Prostate gland (tissue), 2 donors: ENCODE measurements at places on chromosomes 13 and 19. TPM values are rescaled to one million over a fixed set of nuclear protein-coding genes. Genes with fewer than 3 reads are reported as not detected.

- no peak overlapping the region for H3K4me3 ChIP-seq
- DNase-seq = no peak
- H3K36me3 ChIP-seq = no peaks in the 10 kb centered on the region
- no peaks in the 10 kb centered on the region for H3K4me1 ChIP-seq
Measured at GRCh38 chr13:91358387-91358782, 10.9 kb downstream of the MIR17HG start.

DNA sequence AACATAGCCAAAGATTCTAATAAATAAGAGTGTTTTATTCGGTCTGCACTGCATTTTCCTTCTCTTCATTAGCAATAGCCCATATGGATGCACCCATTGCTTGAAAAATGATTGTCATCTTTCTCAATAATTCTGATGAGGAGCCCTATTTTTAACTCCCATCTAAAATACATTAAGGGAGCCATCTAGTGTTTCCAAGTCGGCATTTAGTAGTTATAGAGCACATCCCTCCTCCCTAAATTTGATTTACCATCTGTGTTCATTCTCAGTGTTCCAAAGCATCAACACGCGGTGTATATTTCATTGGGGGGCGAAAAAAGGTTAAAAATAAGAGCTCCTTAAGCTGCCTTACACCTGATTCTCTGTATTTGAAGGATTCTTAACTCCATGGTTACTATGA, 119.2 kb upstream of the IPO5 start:
- H3K27ac ChIP-seq = no peak overlapping the region
- no peak overlapping the region for H3K4me3 ChIP-seq
- no peaks in the 10 kb centered on the region for H3K4me1 ChIP-seq
- H3K27me3 ChIP-seq = no peaks in the 10 kb centered on the region

- no peak overlapping the region for H3K27ac ChIP-seq
- no peaks in the 10 kb centered on the region for H3K36me3 ChIP-seq
- DNase-seq = no peak
- H3K27me3 ChIP-seq = no peaks in the 10 kb centered on the region
Measured at GRCh38 chr13:26600343-26600742, 42.9 kb downstream of the WASF3 start.

DNA sequence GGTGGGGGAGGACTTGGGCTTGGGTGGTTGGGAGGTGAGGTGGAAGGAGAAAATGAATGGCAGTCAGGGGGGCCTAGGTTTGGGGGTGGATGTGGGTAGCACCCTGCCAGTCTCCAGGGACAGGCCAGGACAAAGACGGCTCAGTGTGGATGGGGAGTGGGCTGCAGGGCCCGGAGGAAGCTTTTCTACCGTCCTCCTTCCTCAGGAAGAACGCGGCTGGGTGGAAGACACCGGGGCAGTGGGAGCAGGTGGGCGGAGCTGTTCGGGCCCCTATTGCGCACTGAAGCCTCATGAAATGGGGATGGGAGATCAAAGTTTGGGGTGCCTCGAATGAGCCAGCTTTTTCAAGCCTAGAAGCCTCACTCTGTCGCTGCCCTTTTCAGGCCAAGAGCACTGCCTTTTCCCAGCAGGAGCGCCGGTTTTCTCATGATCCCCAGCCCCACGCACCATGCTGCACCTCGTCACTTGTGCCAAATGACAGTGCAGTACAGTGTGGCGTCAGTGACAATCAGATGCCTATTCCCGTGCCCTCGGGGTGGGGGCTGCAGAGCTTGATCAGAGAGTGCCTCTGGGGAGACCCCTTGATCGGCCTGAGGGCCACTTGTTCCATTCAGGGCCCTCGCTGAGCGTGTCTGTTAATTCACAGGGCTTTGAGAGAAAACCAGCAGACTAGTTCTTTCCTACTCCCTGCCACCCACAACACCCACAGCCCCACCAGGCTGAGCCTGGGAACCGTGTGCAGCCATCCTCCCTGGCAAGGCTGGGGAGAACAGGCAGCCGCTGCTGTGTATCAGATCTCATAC, 1.5 kb downstream of the CALM3 start:
- H3K4me1 ChIP-seq = peaks cover 3% of the 10 kb centered on the region
- no peak for DNase-seq
- H3K36me3 ChIP-seq = no peaks in the 10 kb centered on the region
- peak overlapping the region; percentile 99 for H3K4me3 ChIP-seq
- peak overlapping the region; percentile 93 for H3K27ac ChIP-seq

Gene FUT6
- total RNA-seq = 0.62 TPM

DNA sequence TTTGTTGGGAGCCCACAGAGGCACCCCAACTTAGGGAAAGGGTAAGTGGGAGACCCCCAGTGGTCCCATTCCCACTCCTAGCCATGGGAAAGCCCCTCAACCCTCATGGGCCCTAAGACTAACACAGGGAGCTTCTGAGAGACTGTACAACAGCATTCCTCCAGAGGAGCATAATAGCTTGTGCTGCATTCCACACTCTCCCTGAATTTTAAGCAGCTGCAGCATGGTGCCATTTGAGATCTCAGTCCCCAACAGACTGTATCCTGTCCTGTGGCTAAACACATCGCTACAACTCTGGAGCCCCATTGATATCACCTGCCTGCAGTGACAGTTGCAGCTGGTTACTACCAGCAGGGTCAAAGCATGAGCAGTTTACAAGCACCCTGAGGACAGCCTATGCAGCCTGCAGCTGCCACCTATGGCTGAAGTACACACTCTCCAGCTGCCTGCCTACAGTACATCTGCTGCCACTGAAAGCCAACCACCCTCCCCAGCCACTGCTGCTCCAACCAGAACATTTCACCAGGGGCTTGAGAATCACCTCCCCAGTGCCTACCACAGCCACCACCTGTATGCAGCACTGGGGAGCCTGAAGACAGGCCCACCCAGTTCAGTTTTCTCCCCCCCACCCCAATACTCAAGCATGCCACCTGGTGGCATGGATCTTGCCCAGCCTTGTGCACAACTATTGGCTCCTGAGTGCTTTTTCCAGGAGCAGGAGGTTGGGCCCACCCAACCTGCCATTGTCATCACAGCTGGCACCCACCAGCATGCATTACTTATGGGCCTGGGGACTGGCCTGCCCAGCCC, 557.3 kb downstream of the GPC5 start:
- no peaks in the 10 kb centered on the region for H3K27me3 ChIP-seq
- no peaks in the 10 kb centered on the region for H3K36me3 ChIP-seq
- DNase-seq = no peak
- no peaks in the 10 kb centered on the region for H3K4me1 ChIP-seq
- H3K27ac ChIP-seq = no peak overlapping the region

GRCh38 chr13:112509190-112509589, 78.8 kb downstream of the TUBGCP3 start:
- H3K4me1 ChIP-seq = no peaks in the 10 kb centered on the region
- H3K36me3 ChIP-seq = no peaks in the 10 kb centered on the region
- H3K4me3 ChIP-seq = no peak overlapping the region
- no peak overlapping the region for H3K27ac ChIP-seq
- no peaks in the 10 kb centered on the region for H3K27me3 ChIP-seq

DNA sequence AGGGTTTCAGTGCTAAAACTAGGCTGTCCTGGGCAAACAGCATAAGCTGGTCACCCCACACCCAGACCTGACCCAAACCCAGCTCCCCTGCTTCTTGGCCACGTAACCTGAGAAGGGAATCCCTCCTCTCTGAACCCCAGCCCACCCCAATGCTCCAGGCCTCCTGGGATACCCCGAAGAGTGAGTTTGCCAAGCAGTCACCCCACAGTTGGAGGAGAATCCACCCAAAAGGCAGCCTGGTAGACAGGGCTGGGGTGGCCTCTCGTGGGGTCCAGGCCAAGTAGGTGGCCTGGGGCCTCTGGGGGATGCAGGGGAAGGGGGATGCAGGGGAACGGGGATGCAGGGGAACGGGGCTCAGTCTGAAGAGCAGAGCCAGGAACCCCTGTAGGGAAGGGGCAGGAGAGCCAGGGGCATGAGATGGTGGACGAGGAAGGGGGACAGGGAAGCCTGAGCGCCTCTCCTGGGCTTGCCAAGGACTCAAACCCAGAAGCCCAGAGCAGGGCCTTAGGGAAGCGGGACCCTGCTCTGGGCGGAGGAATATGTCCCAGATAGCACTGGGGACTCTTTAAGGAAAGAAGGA, 2.8 kb downstream of the PPP1R12C start:
- H3K27ac ChIP-seq = peak overlapping the region; percentile 78
- no peaks in the 10 kb centered on the region for H3K36me3 ChIP-seq
- H3K4me1 ChIP-seq = peaks cover 13% of the 10 kb centered on the region
- no peaks in the 10 kb centered on the region for H3K27me3 ChIP-seq

GRCh38 chr19:45395821-45396617, 8.8 kb downstream of the PPP1R13L start:
- H3K27me3 ChIP-seq = no peaks in the 10 kb centered on the region
- H3K4me3 ChIP-seq = no peak overlapping the region
- H3K27ac ChIP-seq = no peak overlapping the region
- DNase-seq = no peak
- H3K4me1 ChIP-seq = no peaks in the 10 kb centered on the region

Gene CEACAM6
- 6.3 TPM for total RNA-seq

DNA sequence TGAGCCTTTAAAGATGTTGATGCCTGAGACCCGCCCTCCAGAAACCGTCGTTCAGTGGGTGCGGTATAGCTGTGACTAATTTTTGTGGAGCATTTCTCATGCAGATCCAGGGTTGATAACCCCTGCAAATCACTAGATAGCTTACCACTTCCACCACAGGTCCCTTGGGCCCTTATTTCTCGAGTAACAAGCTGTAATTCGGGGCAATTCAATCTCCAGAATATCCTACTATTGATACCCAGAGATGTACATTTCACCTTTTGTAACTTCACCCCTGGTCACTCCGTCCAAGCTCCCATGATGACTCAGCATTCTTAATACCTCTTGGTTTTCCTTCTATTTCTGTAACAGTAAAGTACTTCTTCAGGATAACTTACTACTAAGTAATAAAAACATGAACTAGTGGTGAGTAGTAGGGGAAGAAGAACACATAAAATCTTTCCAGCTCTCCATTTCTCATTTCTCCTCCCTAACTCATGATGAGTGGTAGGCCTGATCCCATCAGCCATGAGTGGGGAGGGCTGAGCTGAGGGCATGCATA, 71.9 kb upstream of the UBL3 start:
- H3K36me3 ChIP-seq = no peaks in the 10 kb centered on the region
- peaks cover 12% of the 10 kb centered on the region for H3K4me1 ChIP-seq
- H3K27me3 ChIP-seq = no peaks in the 10 kb centered on the region
- peak overlapping the region; percentile 76 for H3K27ac ChIP-seq
- no peak overlapping the region for H3K4me3 ChIP-seq
- no peak for DNase-seq

DNA sequence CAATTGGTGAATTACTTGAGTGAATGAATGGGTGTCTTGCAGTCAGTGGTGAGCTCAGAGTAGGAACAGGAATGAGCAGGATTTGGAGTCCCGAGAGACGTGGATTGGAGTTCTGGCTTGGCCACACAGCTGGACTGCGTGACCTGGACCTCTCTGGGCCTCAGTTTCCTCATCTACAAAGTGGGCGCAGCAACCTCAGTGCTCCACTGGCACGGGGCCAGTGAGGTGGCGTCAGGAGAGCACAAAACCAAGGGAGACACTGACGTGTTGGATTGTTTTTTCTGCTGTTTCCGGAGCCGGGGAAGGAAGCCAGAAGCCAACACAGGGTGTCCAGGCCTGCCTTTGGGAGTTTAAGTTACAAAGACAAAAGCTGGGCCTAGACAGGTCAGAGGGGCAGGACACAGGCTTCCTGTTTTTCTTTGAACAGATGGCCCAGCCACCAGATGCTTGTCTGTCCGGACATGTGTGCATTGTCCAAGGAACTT, 6.5 kb upstream of the DOCK6 start:
- H3K4me3 ChIP-seq = no peak overlapping the region
- no peaks in the 10 kb centered on the region for H3K27me3 ChIP-seq
- no peaks in the 10 kb centered on the region for H3K36me3 ChIP-seq
- H3K4me1 ChIP-seq = no peaks in the 10 kb centered on the region
- H3K27ac ChIP-seq = peak overlapping the region; percentile 5

DNA sequence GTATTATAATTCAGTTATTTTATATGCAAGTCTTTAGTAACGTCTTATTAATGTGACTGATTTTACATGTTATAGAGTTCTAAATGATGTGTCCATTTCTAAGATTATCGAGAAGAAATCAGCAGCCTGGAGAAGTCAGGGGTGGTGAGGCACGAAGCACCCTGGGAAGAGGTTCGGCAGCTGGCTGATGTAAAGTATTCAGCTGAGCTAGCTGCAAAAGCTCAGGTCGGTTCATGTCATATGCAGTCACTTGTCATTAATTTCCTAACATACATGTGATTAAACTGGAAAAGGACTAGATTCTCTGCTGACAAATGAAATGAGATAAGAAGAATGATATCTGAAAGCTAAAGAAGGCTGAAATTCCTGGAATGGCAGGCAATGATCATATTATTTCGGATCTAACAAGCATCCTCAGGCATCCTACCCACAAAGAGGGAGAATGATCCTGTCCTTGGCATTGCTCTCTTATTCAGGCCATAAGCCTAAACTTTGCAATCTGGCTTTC, 383.0 kb upstream of the SLITRK1 start:
- H3K27ac ChIP-seq = no peak overlapping the region
- no peak for DNase-seq
- H3K36me3 ChIP-seq = no peaks in the 10 kb centered on the region
- no peak overlapping the region for H3K4me3 ChIP-seq

Gene ATXN8OS
- total RNA-seq = not detected

Gene CRX
- not detected for total RNA-seq

DNA sequence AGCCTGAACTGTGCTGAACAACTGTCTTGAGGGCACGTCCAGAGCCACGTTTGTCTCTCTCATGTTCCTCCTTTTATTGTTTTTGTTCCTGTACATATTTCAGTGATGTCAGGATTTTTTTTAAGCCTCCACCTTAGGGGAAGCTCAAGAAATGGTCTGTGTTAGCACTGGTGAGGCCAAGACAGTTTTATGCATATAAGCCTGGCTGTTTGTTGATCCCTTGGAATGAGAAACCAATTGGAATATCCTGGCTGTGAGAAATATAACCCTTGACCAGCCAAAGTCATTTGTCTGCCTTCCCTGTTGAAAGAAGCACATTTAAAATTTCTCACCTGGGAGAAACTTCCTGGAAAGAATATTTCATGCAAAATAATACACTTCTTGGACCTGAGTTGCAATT, 115.8 kb downstream of the DNAJC15 start:
- no peaks in the 10 kb centered on the region for H3K4me1 ChIP-seq
- DNase-seq = no peak
- no peaks in the 10 kb centered on the region for H3K27me3 ChIP-seq
- no peak overlapping the region for H3K4me3 ChIP-seq
- H3K27ac ChIP-seq = no peak overlapping the region
- H3K36me3 ChIP-seq = no peaks in the 10 kb centered on the region

GRCh38 chr13:98384739-98385138, 192.2 kb downstream of the STK24 start:
- H3K27me3 ChIP-seq = no peaks in the 10 kb centered on the region
- no peaks in the 10 kb centered on the region for H3K36me3 ChIP-seq
- H3K27ac ChIP-seq = no peak overlapping the region
- DNase-seq = no peak

- H3K36me3 ChIP-seq = no peaks in the 10 kb centered on the region
- DNase-seq = peak; percentile 83
- H3K27ac ChIP-seq = peak overlapping the region; percentile 75
- no peaks in the 10 kb centered on the region for H3K27me3 ChIP-seq
Measured at GRCh38 chr19:18700501-18701249, 17.2 kb downstream of the CRTC1 start.

Gene MZF1
- 67.3 TPM for total RNA-seq

Gene DAND5
- total RNA-seq = not detected
